T-helper 9 cell (primary cell): ENCODE measurements at places on chromosomes 2 and 18.

DNA sequence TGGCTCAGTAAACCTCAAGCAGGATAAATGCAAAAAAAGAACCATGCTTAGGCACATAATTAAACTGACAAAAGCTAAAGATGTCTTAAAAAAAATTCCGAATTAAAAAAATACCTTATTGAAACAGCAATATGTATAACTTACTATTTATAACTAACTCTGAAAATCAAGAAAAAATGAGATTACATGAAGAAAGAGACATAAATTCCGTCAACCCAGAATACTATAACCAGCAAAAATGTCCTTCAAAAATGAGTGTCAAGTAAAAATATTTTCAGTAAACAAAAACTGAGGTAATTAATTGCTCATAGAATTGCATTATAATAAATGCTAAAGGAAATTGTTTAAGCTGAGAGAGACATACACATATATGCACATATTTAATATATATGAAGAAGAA, 474.5 kb upstream of the SYT4 start:
- no peak for DNase-seq

- no peak for DNase-seq
These were observed 138.6 kb upstream of the SIX3 start for GRCh38 chr2:44802777-44803424.

GRCh38 chr2:59690849-59691248, 862.6 kb downstream of the BCL11A start:
- no peak for DNase-seq

- no peak for DNase-seq
These were observed 359.1 kb downstream of the MEIS1 start for GRCh38 chr2:66794070-66794469.

DNA sequence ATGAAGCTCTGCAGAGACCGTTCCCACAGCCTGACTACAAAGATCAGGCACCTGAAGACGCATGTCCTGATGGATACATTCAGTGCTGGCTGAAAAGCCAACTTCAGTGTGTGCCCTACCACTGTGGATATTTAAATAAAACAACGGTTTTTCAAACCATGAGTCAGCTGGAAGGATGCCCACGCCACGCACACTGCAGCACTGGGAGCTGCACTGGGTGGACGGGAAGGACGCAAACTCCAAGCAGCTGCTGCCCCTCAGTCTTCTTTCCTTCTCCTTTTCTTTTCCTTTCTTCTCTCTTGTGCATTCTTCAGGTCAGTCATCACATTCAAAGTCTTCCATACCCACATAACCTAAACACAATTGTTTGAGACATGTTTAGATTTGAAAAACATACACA, 7.9 kb downstream of the TMEM18 start:
- DNase-seq, result no peak

DNA sequence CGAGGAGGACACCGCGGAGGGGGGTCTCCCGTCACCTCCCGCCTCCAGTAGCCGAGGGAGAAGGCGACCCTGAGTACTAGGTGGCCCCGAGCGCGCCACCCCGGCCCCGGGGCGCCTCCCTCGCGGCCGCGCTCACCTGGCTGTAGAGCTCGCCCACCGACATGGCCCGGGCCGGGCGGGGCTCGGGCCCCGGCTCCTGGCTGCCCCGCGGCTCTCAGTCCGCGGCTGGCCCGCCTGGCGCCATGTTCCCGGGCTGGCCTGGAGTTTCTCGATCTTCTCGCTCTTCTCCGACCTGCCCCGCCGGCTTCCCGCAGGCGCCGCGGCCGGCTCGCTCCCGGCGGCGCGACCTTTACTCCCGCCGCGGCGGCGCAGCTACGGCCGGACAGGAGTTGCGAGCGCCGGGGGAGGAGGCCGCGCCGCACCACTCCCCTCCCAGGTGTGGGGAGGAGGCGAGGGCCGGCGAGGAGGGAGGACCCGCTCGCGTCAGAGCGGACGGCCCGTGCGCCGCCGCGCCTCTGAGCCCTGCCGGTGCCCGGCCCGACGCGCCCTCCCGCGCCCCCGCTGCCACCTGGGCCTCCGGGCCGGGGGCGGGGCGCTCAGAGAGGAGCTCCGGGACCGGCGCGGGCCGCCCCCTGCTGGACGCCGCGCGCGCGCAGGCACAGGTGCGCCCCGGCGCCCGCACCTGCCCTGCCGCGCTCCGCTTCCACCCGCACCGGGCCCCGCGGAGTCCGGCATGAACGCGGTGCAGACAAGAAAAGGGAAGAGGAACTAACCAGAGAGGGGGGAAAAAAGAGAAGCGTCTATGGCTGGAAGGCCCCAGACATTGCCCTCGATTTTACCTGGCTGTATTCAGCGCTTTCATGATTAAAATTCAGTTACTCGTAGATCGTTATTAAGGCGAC, at the start of gene MYO5B:
TSS of gene MYO5B (minus strand) at position 517 of the 902 bp plus-strand sequence. CDS start at position 163, 354 bp downstream.
- DNase-seq, result peak; percentile 26

DNA sequence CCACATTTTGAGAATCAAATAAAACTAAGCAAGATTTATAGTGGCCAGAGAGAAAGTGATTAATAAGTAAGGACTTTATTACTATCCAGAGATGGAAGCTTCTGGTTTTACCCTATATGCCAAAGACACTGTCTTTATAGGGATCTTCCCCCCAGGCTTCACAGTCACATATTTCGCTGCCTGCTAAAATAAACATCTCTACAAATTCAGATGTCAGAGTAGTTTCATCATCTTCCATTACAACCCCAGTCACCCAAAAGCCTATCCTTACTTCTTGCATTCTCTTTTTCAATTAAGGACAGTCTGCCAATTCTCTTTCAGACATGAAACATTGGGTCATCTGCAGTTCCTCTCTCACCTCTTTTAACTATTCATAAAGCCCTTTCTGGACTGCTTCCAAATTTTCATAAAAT, 28.3 kb downstream of the CREB1 start:
- DNase-seq, result no peak

GRCh38 chr2:182824056-182824766, 42.2 kb downstream of the FRZB start:
- no peak for DNase-seq

- DNase-seq, result no peak
These were observed 27.6 kb downstream of the SLC1A4 start for GRCh38 chr2:65016789-65017188.

GRCh38 chr2:119721462-119721861, 38.3 kb upstream of the PTPN4 start:
- no peak for DNase-seq

DNA sequence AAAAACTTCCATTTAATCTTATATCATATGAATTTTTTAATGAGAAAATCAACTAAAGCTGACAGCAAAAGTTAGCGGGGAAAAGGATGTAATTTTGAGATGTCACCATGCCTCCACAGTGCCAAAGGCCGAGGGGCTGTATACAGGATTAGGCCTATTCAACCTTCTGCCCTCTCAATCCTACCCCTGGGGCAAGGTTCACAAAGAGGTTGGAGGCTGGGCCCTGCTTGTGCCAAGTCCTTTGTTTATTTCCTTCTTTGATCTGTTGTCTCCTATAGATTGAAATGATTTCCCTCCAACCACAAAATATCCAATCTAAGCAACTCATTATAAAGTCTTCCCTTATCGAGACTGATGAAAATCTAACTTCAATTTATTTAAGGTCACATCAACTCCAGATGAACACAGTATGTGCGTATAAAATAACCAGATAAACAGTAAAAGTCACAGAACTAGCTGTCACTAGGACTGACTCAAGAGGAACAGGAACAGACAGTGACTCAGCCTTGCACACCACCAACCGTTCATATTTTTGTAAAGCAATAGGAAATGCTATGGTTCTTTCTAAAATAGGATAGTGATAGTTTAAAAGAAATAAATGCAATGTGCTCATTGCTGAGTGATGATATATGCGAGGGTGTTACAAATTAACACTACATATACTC, 95.8 kb downstream of the SLC25A12 start:
- DNase-seq, result no peak

GRCh38 chr2:45643543-45644542, 7.6 kb upstream of the PRKCE start:
- peak; percentile 82 for DNase-seq

DNA sequence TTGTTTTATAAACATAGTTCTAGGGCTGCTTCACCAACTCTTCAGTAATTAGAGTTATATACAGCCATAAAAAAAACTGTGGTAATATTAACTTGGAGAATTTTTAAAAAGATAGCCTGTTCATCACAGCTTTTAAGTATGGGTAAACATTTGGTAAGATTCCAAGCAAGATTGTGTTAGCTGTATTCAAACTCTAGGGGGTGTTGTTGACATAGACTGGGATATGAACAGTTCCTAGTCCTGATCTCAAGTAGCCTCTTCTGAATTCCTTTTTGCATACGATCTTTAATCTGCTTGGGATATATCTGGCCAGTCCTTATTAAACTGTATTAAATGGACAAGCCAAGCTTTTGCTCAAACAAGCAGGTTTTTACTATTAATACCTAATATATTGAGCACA, 13.4 kb downstream of the NOP58 start:
- no peak for DNase-seq

GRCh38 chr2:120660771-120661459, 74.8 kb upstream of the GLI2 start:
- DNase-seq, result no peak

DNA sequence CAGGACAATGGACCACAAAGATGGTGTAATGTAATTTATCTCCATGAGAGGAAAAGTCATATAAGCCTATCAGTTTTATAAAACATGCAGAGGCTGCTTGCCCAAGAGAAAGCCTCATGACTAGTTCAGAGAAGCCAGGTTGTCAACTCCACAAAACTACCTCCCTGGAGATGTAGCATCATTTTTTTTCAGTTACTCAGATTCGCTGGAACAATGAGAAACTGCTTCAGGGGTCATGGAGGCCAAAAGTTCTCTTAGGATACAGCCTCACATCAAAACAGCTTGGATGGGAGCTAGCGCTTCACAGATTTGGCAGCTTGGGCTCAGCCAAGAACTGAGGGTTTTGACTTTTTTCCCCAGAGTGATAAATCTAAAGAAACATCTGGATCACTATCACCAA, 263.5 kb downstream of the INSIG2 start:
- DNase-seq, result no peak

DNA sequence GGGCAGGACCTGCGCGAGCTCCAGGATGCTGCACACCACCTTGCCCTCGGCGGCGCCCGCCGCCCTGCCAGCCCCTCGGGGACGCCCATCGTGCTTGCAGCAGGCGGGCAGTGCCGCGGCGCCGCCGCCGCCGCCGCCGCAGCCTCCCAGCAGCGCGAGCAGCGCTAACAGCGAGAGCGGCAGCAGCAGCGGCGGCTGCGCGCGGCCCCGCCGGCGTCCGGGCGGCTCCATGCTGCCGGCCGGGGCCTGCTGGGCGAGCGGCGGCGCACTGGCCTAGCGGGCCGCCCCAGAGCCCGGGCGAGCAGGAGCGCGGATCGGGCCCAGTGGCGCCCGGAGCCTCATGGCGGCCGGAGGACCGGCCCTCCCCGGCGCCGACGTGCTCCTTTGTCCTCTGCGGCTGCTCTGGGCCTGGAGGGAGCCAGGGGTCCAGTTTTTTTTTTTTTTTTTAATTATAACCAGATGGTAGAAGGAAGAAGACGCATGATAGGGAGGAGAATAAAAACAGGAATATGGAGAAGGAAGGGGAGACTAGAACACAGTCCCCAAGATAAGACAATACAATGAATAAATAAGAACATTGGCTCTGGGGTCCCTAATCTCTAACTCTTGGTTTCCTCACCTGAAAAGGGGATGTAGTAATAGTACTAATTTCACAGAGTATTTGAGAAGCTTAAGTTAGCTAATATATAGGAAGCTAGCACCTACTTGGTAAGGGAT, 17.1 kb upstream of the ANKRD62 start:
- DNase-seq, result no peak

GRCh38 chr18:55318951-55319441, 269.0 kb downstream of the TCF4 start:
- no peak for DNase-seq

GRCh38 chr2:62992561-62992960, 58.1 kb upstream of the OTX1 start:
- DNase-seq, result no peak

DNA sequence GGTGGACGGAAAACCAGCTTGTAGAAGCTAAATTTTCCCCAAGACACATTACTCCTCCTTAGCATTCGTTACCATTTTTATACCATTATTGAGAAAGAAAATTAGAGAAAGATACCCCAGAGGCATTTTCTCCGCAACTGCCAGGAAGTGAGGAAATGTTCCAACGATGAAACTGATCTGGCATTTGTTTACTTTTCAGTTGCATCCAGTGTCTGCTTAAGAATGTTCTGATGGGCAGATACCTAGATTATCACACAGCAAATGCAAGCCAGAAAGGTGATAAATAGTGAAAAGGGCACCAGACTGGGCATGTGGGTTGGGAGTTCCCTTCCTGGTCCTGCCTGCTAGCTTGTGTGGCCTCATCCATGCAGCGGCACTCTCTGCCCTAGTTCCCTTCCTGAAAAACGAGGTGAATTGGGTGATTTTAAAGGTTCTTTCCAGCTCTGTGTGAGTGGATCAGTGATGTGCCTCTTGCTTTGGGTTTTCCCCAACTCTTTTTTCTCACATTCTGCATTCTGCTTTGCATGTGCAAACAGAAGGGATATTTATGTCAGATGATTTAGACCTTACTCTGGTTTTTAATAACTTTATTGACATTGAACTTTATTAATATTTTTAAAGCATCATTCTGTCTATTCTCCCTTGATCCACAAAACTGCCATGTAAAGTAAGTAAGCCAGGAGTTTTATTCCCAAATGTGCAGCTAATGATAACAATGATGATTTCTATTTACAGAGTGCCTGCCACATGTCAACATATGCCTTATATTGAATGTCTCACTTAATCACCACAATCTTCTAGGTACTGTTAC, 139.6 kb downstream of the INSIG2 start:
- DNase-seq, result no peak

DNA sequence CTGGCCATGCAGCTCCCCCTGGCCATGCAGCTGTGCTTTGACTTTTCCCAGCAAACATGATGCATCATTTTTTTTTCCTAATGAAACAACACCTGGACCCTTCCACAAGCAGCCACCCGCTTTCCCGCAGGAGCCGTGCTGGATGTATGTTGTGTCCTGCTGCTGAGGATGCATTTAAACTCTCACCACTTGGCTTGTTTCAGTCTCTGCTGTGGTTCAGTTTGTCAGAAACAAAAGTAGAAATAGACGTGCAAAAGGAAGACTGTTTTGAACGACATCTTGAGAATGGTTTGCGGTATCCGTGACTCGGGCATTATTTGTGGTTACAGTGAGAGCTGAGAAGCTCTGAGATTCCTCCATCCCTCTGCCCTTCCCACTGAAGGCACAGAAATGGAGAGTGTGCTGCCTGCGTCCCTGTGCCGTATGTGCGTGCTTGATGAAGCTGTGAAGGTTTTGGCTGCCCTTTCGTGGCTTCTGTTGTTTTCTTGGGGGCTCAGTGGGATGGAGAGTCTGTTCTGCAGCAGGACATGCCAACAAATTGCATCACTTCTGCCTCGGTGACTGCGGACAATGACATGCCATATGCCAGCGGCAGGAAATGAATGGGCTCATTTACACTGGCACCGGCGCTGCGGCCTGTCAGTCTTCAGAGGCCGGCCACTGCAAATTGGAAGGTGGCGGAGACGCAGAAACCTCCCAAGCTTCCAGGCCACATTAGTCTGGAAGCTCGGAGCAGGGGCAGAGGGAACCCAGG, 417.7 kb upstream of the SALL3 start:
- no peak for DNase-seq

- no peak for DNase-seq
These were observed 181.6 kb downstream of the GULP1 start for GRCh38 chr2:188473306-188473705.
